ENCODE measurements at places on chromosomes 3 and 15. TPM values are rescaled to one million over a fixed set of nuclear protein-coding genes. Genes with fewer than 3 reads are reported as not detected.

TOP2B gene
- 75.2 TPM for total RNA-seq

WNT7A gene
- total RNA-seq: not detected

MME gene
- 12.5 TPM for total RNA-seq

DNAH1 gene
- 2.1 TPM for total RNA-seq

PIERCE2 gene
- total RNA-seq: 0.52 TPM

SLC2A2 gene
- not detected for total RNA-seq

TGFBR2 gene
- 44.9 TPM for total RNA-seq

EPHB3 gene
- total RNA-seq: 27.7 TPM

AGBL1 gene
- total RNA-seq: 31.3 TPM

STOML1 gene
- total RNA-seq: 14.1 TPM

SLC28A2 gene
- total RNA-seq: not detected

PARP15 gene
- 2.6 TPM for total RNA-seq

APBA2 gene
- 4.2 TPM for total RNA-seq

IFRD2 gene
- total RNA-seq: 44.9 TPM

CADPS gene
- 1.0 TPM for total RNA-seq

GOLGA8H gene
- 0.52 TPM for total RNA-seq

GOLGA8T gene
- total RNA-seq: not detected

All from skeletal muscle tissue (tissue), 5 donors.